ENCODE measurements at places on chromosomes 6 and 20. TPM values are rescaled to one million over a fixed set of nuclear protein-coding genes. Genes with fewer than 3 reads are reported as not detected.
A peak's percentile ranks its signal among the peaks of the same experiment; 100 is the strongest.

FERMT1 gene
- 3.0 TPM for total RNA-seq

GSTA2 gene
- total RNA-seq, result 73.7 TPM

FILIP1 gene
- total RNA-seq, result 6.5 TPM

DNA sequence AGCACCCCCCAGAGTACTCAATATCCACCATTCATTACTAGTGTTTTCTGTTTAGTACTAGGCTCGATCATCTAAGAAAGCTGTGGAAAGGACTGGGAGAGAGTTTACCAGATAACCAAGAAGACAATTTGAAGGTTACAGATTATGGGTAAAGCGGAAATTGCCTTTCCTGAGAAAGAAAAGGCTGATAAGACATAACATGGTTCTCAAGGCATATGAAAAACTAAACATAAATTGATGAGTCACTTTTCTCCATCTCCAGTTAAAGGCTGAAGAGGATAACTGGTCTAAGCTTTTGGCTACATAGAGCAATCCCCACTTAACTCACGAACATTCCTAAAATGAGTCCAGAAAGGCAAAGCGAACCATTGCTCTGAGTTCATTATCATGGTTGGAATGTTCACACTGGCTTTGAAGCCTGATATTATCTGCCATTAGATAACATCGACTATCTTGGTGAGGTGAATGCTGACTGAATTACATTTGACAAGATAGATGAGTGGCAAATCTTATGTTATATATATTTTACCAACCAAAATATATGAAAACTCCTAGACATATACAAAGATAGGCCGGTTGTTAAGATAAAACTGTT is 65.8 kb downstream of the BTBD9 start:
- no peaks in the 10 kb centered on the region for H3K4me1 ChIP-seq
- DNase-seq, result no peak
- no peaks in the 10 kb centered on the region for H3K27me3 ChIP-seq

LTB gene
- 0.78 TPM for total RNA-seq

GRCh38 chr6:73515204-73515655 is 5.6 kb downstream of the EEF1A1 start:
- DNase-seq, result no peak
- H3K27ac ChIP-seq, result peak overlapping the region; percentile 69
- peaks cover 43% of the 10 kb centered on the region for H3K4me1 ChIP-seq
- H3K27me3 ChIP-seq, result no peaks in the 10 kb centered on the region
- H3K36me3 ChIP-seq, result peaks cover 20% of the 10 kb centered on the region
- H3K4me3 ChIP-seq, result no peak overlapping the region

DNA sequence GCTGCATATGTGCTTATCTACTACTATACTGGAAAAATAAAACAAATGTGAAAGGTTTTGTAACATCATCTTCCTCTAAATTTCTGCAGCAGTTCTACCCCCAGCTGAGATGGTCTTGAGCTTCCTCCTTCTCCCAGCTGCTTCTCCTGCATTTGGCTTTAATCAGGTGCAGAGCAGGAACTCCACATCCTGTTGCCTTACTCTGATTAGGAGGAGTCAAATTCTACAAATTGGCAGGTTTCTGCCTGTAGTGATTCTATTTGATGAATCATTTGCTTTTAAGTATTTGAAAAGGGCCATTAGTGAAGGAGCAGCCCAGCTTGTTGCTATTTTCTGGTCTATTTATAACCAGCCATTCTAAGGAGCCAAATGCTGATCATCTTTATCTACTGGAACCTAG is 224.5 kb downstream of the GMDS start:
- H3K36me3 ChIP-seq, result no peaks in the 10 kb centered on the region
- no peak for DNase-seq
- no peaks in the 10 kb centered on the region for H3K27me3 ChIP-seq
- H3K27ac ChIP-seq, result no peak overlapping the region

TBC1D32 gene
- total RNA-seq, result 11.4 TPM

- no peaks in the 10 kb centered on the region for H3K36me3 ChIP-seq
- H3K4me3 ChIP-seq, result no peak overlapping the region
Observed at GRCh38 chr6:105519954-105520353, 117.1 kb upstream of the PREP start.

GRCh38 chr6:7819431-7820015 is 91.1 kb downstream of the TXNDC5 start:
- no peaks in the 10 kb centered on the region for H3K36me3 ChIP-seq
- no peaks in the 10 kb centered on the region for H3K4me1 ChIP-seq
- no peak overlapping the region for H3K4me3 ChIP-seq
- no peaks in the 10 kb centered on the region for H3K27me3 ChIP-seq

GRCh38 chr6:18016133-18016532 is 28.7 kb upstream of the KIF13A start:
- no peaks in the 10 kb centered on the region for H3K4me1 ChIP-seq
- no peak for DNase-seq
- H3K27ac ChIP-seq, result no peak overlapping the region

OXT gene
- not detected for total RNA-seq

DNA sequence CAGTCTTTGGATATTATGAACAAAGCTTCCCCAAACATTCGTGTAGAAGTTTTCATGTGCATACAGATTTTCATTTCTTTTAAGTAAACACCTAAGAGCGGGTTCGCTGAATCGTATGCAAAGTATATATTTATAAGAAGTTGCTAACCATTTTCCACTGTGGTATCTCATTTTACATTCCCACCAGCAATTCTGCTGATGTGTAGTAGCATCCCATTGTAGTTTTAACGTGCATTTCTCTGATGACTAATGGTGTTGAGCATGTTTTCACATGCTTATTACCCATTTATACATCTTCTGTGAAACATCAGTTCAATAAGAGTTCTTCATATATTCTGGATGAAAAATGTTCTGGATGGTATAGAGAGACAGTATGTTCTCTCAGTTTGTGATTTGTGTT is 97.4 kb downstream of the IYD start:
- no peaks in the 10 kb centered on the region for H3K27me3 ChIP-seq
- H3K4me3 ChIP-seq, result no peak overlapping the region

DNA sequence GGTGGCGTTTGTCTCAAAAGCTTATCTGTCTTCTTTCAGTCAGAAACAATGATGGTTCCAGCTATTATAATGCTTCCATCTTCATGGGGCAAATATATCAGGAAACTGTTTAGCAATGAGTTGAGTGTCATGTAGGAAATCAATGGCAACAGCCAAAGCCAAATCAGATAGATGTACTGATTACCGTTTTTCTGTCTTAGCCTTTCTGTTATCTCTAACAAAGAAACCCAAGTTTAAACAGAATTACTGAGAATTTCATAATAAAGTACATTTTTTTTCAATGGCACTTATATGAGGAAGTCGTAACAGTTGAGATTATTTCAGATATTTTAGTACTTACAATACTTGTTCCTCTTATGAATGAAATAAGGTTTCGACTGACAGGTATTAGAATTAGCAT is 1.2 kb downstream of the NOX3 start:
- no peaks in the 10 kb centered on the region for H3K36me3 ChIP-seq
- no peak overlapping the region for H3K4me3 ChIP-seq
- no peaks in the 10 kb centered on the region for H3K27me3 ChIP-seq
- no peak for DNase-seq
- no peak overlapping the region for H3K27ac ChIP-seq
- no peaks in the 10 kb centered on the region for H3K4me1 ChIP-seq

- no peak overlapping the region for H3K4me3 ChIP-seq
- H3K27me3 ChIP-seq, result no peaks in the 10 kb centered on the region
- H3K36me3 ChIP-seq, result no peaks in the 10 kb centered on the region
- DNase-seq, result no peak
- no peak overlapping the region for H3K27ac ChIP-seq
Observed at GRCh38 chr6:44367681-44368080, 19.8 kb upstream of the CDC5L start.

- peak overlapping the region; percentile 99 for H3K27ac ChIP-seq
- peak; percentile 88 for DNase-seq
- peaks cover 62% of the 10 kb centered on the region for H3K4me1 ChIP-seq
- H3K27me3 ChIP-seq, result no peaks in the 10 kb centered on the region
Observed at GRCh38 chr6:33199687-33200218, 712 bp downstream of the RXRB start.

DNA sequence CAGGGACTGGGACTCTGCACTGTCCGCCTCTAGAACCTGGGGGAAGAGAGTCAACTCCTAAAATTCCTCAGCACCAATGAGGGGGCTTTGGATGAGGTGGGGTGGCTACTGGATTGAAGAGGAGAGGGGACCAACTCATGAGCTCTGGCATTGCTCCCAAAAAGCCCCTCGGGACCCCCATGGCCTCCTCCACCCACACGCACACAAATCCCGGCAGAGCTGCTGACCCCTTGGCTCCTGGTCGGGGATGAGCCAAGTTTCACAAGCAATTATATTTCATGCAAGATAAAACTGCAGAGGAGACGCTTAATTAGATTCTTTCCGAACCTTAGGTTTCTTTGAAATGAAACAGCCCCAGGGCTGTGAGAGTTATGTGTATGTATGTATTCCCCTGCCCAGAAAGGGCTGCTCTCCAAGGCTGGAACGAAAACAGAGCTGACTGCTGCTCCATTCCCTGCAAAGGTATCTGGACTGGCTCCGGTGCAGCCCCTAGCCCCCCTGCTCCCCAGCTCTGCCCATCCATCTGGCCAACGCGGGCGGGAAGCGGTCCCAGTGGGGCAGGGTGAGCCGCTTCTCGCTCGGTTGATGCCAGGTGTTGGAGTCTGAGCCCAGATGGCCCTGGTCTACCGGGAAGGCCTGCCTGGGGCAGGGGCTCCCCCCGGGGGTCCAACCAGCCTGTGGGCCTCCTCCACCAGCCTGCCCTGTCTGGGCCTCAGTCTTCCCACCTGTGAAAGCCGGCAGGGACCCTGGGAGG is 46.8 kb upstream of the STX16 start:
- H3K36me3 ChIP-seq, result no peaks in the 10 kb centered on the region
- H3K27ac ChIP-seq, result no peak overlapping the region
- no peaks in the 10 kb centered on the region for H3K4me1 ChIP-seq
- H3K27me3 ChIP-seq, result no peaks in the 10 kb centered on the region
- no peak for DNase-seq
- H3K4me3 ChIP-seq, result no peak overlapping the region

- no peaks in the 10 kb centered on the region for H3K27me3 ChIP-seq
- no peak overlapping the region for H3K4me3 ChIP-seq
- peak; percentile 82 for DNase-seq
- no peaks in the 10 kb centered on the region for H3K36me3 ChIP-seq
- H3K4me1 ChIP-seq, result peaks cover 62% of the 10 kb centered on the region
Observed at GRCh38 chr6:44002067-44002592, 125.1 kb downstream of the MRPL14 start.

GRCh38 chr6:111200350-111201243 is 113.3 kb downstream of the SLC16A10 start:
- H3K4me1 ChIP-seq, result peaks cover 35% of the 10 kb centered on the region
- DNase-seq, result no peak
- no peaks in the 10 kb centered on the region for H3K36me3 ChIP-seq
- peak overlapping the region; percentile 31 for H3K27ac ChIP-seq

All from body of pancreas (tissue), 4 donors.